Activated CD8-positive, alpha-beta memory T cell treated with anti-CD3 and anti-CD28 coated beads, Interleukin-2, amount 10 ng/mL, durations not matched to agents 7 days and 5 days (primary cell): ENCODE measurements at places on chromosomes 4 and X. TPM values are rescaled to one million over a fixed set of nuclear protein-coding genes. Genes with fewer than 3 reads are reported as not detected.

The MAGEA11 gene
- total RNA-seq, result not detected

The ADAM29 gene
- not detected for total RNA-seq

The VEGFD gene
- not detected for total RNA-seq

The RGN gene
- not detected for total RNA-seq

The TCP11X2 gene
- total RNA-seq, result not detected

The DGKQ gene
- 22.9 TPM for total RNA-seq

The GAGE2A gene
- total RNA-seq, result not detected

The PAGE5 gene
- not detected for total RNA-seq

The CLDN34 gene
- not detected for total RNA-seq

The MSANTD1 gene
- 0.82 TPM for total RNA-seq

The LDOC1 gene
- 1.3 TPM for total RNA-seq

The EVC2 gene
- total RNA-seq, result 1.4 TPM

The MAGEA4 gene
- not detected for total RNA-seq

The ARHGEF6 gene
- 126 TPM for total RNA-seq

The MAGEC3 gene
- total RNA-seq, result not detected

The SPANXA2 gene
- total RNA-seq, result not detected

The GYPB gene
- total RNA-seq, result not detected

The BCLAF3 gene
- 7.6 TPM for total RNA-seq

The YIPF7 gene
- total RNA-seq, result not detected

The GYG2 gene
- not detected for total RNA-seq

The RAB40AL gene
- total RNA-seq, result 0.55 TPM

The DGKK gene
- not detected for total RNA-seq

The UGT2B17 gene
- not detected for total RNA-seq

The FHDC1 gene
- 0.12 TPM for total RNA-seq

The HAND2 gene
- total RNA-seq, result not detected

The CITED1 gene
- total RNA-seq, result not detected

The SLIT2 gene
- total RNA-seq, result not detected

The MAGEB1 gene
- total RNA-seq, result not detected

The UGT2B11 gene
- total RNA-seq, result not detected

The SLITRK4 gene
- not detected for total RNA-seq

The PAGE3 gene
- not detected for total RNA-seq

The SMIM43 gene
- not detected for total RNA-seq

The SPANXN2 gene
- not detected for total RNA-seq

The DUSP9 gene
- 0.09 TPM for total RNA-seq

The PF4V1 gene
- not detected for total RNA-seq

The SCD5 gene
- 8.2 TPM for total RNA-seq

The SLC16A2 gene
- not detected for total RNA-seq

The MAD2L1 gene
- 66.9 TPM for total RNA-seq

The CPEB2 gene
- 14.8 TPM for total RNA-seq
